Fibroblast of lung (primary cell): ENCODE measurements at places on chromosomes 1 and 21.

DNA sequence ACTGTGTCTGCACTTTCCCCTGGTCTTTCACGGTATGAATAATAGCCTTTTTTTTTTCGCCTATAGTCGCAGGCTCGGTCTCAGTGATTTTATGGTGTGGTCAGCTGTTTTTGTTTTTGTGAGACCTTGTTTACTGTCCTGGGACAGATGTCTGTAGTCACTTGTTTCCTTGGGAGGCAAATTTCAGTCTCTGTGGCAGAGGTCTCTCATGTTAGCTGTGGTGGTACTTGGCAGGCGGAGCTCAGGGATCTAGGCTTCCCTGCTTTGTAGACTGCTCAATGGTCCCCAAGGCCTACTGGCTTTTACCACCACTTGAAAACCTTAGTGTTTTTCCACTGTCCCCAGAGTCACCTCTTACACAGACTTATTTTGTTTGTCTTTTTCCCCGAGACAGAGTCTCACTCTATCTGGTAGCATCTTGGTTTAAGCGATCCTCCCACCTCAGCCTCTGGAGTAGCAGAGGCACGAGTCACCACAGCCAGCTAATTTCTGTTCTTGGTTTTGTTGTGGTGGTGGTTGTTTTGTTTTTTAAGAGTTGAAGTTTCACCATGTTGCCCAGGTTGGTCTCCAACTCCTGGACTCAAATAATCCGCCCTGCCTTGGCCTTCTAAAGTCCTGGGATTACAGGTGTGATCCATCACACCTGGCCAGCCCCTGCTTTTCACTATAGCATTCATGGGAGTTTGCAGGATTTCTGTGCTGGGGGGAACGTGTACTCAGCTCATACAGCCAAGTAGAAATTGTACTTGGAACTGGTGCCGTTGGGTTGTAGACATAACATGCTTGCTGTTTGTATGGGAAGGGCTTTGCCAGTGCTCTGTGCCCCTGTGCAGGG lies 10.3 kb downstream of the RNU1-2 start:
- DNase-seq, result peak; percentile 40

GRCh38 chr1:218079347-218079746 lies 205.7 kb upstream of the RRP15 start:
- DNase-seq, result no peak

DNA sequence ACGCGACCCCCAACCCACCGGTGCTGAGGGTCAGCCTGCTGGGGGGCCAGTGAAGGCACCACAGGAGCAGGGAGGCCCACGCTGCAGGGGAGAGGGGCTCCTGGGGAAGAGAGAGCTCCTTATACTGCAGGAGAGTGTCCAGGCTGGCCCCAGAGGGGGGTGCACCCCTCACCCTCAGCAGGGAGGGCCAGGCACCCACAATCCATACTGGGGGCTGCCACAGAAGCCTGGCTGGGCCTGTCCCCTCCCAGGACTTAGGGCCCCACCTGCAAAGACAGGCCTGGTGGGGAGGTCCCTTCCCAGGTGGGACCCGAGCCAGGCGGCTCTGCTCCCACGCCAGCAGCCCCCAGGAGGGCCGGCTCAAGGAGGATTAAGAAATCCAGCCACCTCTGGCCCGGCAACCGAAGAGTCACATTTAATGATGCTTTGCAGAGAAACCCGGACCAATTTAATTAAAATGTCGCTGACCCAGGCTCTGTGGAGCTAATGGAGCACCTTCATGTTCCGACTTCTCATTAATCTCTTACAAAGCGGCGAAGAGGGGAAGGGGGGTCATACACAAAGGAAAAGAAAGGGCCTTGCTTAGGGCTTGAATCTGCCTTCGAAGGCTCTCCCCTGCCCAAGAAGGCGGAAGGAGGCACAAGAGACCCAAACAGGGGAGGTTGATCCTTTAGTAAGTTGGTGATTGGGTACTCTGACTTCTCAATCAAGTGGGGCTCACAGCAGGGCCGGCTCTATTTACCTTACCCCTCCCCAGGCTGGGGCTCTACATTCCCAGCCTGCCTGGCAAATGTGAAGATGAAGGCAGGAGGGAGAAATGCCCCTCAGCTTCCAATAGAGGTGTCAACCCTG lies 25.0 kb downstream of the WNT9A start:
- DNase-seq, result no peak

- peak; percentile 77 for DNase-seq
Measured at GRCh38 chr1:162141281-162142054, 72.0 kb downstream of the NOS1AP start.
